T-helper 1 cell treated with Interleukin-12 subunit alpha and Interleukin-12 subunit beta and Interleukin-4 antibody, amounts not matched to agents 30 ng/mL and 1 ng/mL, for 36 hours (primary cell): ENCODE measurements at places on chromosomes 16 and 17. TPM values are rescaled to one million over a fixed set of nuclear protein-coding genes. Genes with fewer than 3 reads are reported as not detected.

PRRT2 gene
- 0.61 and 0.91 TPM in 2 replicates for total RNA-seq

GUCY2D gene
- not detected in 2 replicates for total RNA-seq

IGF2BP1 gene
- total RNA-seq: 0.02 and 0.10 TPM in 2 replicates

SLC13A2 gene
- not detected in 2 replicates for total RNA-seq

SCIMP gene
- total RNA-seq: not detected in 2 replicates

NHERF2 gene
- total RNA-seq: 1.9 and 2.4 TPM in 2 replicates

LITAFD gene
- total RNA-seq: not detected in 2 replicates

TM4SF5 gene
- 0.22 and 0.83 TPM in 2 replicates for total RNA-seq
